Aorta (tissue), 5 donors: ENCODE measurements at places on chromosomes 3 and 15. TPM values are rescaled to one million over a fixed set of nuclear protein-coding genes. Genes with fewer than 3 reads are reported as not detected.
A peak's percentile ranks its signal among the peaks of the same experiment; 100 is the strongest.

DNA sequence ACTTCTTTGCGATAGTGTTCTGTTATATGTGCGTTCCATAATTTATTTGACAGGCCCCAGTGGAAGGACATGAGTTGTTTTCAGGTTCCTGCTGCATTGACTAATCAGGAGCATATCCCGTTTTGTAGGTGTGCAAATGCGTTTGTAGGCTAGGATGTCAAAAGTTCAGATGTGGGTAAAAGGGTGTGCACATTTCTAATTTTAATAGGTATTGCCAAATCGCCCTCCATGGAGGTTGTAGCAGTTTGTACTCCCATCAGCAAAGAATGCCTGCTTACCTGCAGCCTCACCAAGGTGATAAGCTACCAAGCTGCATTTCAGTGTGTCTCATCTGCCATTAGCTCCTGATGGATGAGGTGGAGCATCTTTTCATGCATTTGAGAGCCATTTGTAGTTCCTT lies 36.3 kb downstream of the KLF13 start:
- no peak for DNase-seq

DNA sequence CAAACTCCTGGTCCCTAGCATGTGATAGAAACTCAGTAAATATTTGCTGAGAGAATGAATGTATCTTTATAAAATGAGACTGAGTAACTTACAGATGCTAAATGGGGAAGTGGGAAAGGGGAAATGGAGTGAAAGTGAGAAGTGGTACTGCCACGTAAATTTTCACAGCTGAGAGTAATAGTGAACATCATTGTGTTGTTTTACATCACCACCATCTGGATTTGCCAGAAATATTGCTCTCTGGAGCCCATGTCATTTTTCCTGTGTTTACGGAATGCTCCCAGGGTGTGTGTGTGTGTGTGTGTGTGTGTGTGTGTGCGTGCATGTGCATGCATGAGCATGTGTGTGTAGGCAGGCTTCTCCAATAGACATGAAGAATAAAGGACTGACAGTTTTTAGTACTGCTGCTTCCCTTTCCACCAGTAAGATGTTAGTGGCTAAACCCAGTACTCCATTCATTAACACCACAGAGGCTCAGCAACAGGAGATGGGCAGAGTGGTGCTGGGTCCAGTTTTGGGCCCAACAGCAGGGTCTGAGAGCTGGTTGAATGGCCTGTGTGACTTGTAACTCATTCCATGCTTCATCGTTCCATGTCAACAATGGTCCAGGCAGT lies 57.3 kb downstream of the DIPK2A start:
- no peak for DNase-seq

- no peak for DNase-seq
These were observed 96.2 kb upstream of the ROBO2 start for GRCh38 chr3:76943671-76944070.

GRCh38 chr3:133230195-133230594 lies 169.7 kb upstream of the BFSP2 start:
- DNase-seq, result no peak

P2RY1 gene
- total RNA-seq, result 3.1 TPM

KIAA1143 gene
- total RNA-seq, result 21.3 TPM

TTLL13 gene
- not detected for total RNA-seq

- DNase-seq, result no peak
These were observed 1.2 kb downstream of the CHST2 start for GRCh38 chr3:143120716-143121240.

DNA sequence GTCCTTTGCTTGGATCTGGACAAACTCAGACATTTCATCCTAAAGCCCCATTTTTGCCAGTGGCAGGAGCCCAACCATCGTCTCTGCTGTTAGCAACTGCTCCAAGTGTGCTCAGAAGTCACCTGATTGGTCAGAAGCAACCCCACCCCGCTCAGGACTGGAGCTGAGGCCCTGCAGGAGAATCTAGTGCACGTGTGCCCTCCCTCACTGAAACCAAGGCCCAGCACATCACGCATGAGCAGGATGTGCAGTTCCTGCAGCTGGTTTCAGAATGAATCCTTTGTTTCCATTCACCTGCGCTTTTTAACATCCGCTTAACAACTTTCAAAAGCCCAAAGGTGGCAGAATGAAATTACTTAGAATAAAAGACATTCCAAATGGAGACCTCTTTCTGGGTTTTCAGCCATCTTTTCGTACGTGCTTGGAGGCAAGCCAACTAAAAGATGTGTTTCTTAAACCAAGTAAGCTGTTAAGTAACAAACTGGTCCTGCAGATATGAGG lies 81.2 kb downstream of the SRGAP3 start:
- no peak for DNase-seq

DNA sequence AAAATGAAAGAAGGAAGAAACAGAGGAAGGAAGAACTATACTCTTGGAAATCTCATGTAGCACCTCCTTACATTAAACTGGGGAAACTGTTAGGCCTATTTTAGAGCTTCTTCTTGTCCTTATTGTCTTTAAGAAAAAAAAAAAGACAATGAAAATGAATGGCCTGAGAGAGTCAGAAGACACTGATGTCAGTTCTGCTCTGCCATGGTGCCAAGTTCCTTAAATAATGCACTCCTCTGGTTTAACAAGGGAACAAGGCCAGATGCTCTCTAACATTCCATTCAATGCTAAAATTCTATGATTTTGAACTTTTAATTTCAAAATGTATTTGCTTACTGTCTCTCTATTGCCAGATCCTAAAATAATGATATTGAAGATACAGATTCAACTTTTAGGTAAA lies 4.4 kb upstream of the MBNL1 start:
- DNase-seq, result no peak

GRCh38 chr3:41357271-41357670 lies 158.0 kb downstream of the CTNNB1 start:
- DNase-seq, result no peak

DNA sequence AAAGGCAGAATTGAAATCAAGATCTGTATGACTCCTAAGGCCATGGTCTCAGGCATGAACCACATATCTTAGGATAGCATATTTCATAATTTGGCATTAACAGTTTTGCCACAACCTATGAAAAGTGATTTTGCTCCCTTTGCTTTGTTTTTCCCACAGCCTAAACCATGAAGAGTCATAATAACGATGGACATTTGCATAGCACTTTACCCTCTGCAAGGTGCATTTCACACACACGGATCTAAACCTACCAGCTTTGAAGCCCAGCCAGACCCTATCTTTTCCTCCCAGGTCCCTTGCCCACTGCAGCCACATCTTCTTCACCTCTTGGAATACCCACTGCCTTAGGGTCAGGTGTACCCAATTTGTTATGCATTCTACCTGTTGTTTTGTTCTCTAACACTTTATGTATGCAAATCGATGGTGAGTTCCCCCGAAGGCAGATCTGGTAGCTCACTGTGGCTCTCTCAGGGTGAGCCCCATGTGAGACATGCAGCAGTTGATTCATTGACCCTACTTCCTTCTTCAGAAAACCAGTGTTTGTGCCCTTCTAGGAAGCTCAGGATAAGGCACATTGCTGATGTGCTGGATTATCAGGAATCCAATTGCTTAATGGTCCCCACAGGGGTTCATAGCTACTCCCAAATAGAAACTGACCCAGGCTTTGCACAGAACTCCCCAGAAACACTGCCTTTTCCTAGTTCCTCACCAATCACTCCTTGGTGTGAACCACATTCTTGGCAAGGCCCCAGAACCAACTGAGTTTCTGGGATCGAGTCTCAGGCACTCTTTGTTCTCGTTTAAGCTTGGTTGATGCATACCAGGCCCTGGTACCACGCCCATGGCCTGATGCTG lies 8.7 kb downstream of the ARHGAP31 start:
- DNase-seq, result no peak

GRCh38 chr3:83224101-83224868 lies 1462.8 kb upstream of the GBE1 start:
- DNase-seq, result no peak

DNA sequence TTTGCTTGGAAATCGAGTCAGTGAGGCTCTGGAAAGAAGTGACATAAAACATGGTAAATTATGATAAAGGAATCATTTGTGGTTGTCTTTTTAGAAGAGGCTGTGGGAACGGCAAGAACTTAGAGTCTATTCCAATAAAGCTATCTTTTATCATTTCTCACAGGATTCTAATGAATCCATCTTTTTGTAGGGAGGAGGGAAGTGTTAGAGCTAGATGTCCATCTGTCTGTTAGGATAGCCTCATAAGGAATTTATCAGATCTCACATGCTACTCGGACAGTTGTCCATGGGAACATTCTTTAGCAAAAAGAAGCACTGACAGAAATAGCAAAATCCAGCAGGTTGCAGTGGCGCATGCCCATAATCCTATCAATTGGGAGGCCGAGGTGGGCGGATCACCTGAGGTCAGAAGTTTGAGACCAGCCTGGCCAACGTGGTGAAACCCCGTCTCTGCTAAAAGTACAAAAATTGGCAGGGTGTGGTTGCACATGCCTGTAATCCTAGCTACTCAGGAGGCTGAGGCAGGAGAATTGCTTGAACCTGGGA lies 37.0 kb downstream of the STARD9 start:
- no peak for DNase-seq

SYNPR gene
- total RNA-seq, result not detected

DNA sequence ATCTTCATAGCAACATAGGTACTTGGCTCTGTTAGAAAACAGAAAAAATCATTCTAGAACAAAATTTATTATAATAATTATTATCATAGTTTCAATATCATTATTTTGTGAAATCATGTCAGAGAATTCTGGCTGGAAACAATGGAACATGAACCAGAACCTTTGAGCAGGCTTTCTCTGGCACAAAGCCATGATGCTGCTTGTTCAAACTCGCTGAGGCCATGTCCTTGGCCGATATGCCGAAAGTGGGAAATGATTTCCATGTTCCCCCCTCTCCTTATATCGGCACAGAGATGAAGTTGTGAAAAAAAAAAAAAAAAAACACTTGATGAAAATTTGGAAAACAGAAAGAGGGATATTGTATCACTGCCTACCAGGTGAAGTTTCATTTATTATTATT lies 49.0 kb upstream of the MRPL3 start:
- DNase-seq, result no peak

GRCh38 chr3:34837848-34838741 lies 801.2 kb upstream of the ARPP21 start:
- DNase-seq, result no peak

DNA sequence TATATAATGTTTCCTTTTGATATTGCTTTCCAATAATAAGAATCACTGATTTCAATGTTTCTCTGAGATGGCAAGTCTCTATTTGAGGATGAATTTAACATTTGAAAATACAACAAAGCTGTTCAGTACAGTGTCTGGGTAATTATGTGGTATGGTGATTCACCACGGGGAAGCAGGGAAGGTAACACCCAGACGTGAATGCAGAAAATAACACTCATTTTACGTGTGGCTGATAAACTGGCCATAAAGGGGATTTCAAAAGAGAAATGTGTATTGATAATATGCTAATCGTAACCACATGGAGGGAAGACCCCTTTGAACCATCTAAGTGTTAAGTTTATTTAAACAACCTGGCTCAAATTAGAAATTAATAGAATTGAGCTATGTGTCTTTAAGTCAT lies 344.6 kb downstream of the GRM7 start:
- DNase-seq, result no peak

LRRC31 gene
- total RNA-seq, result not detected

DNA sequence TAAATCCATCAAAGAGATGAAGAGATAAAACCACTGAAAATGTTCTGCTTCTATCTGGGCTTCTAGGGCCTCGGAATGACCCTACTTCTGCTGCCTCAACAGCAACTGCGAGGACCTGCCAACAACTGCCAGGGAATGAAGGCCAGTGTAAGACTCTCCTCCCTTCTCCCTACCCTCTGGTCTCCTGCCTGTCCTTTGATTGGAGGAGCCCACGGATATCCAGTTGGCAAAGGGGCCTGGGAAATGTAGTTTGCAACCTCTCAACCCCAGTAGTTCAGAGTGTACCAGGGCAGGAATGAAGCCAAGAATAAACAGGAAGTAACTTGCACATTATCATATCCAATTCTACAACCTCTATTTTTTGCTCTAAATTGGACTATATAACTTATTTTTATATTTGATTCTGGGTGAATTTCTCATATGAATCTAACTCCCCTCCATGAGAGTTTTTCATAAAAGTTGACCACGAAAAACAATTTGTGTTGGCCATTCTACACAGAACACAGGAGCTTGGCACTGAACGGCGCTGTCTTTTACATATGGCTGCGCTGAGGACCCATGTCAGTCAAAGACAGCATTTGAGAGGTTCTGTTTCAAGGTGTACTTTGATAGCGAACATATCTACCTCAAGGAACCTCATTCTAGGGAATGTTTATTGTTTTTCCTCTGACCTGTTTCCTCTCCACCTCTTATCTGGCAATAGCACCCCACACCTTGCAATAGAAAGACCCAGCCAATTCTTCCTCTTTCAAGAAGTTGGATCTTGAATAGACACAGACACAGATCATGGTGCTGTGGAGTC lies 91.1 kb upstream of the RNF7 start:
- peak; percentile 68 for DNase-seq

GRCh38 chr3:37662785-37663184 lies 198.9 kb upstream of the CTDSPL start:
- DNase-seq, result no peak

ZNF501 gene
- total RNA-seq, result 7.3 TPM

COL6A5 gene
- not detected for total RNA-seq

GRCh38 chr15:80654299-80654698 lies 40.8 kb upstream of the ABHD17C start:
- DNase-seq, result no peak

- no peak for DNase-seq
These were observed 128.1 kb upstream of the WNT5A start for GRCh38 chr3:55615039-55615693.

GP5 gene
- total RNA-seq, result 0.19 TPM

ZKSCAN7 gene
- 6.2 TPM for total RNA-seq

CEMIP gene
- total RNA-seq, result 7.5 TPM

TRH gene
- not detected for total RNA-seq

GRCh38 chr15:62833646-62834045 lies 208.9 kb upstream of the TPM1 start:
- DNase-seq, result no peak
